ENCODE measurements at places on chromosomes 6 and 20.

DNA sequence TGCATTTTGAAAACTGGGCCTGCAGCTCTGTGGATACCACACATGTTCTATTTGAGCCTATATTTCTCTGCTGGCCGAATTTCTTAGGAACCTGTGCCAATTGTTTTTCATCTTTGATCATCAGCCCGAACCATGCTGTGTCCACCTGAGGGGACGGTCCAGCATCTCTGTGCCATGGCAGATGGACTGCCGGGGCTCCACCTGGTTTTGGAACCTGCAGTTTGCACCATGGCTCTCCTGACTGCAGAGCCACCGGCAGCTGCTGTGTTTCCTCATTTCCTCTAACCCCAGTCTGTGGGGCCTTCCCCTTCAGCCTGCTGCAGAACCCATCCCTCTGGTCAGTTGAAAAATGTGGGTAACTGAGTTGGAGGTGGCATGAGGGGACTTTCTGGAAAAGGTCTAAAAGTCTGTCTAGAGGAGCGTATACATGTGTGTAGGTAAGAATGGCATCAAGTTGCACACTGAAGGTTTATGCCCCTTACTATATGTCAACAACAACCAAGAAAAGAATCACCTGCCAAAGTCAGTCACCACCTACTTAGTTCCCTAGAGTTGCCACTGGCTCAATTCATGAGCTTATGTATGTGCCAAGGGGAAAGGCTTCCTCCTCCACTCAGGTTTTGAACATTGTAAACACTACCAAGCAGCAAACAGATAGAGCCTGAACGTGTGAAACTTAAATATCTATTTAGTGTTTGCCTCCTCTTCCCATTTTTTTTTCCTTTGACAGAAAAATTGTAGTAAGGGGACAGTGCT is 548.2 kb downstream of the PRKN start:
- DNase-seq = no peak

DNA sequence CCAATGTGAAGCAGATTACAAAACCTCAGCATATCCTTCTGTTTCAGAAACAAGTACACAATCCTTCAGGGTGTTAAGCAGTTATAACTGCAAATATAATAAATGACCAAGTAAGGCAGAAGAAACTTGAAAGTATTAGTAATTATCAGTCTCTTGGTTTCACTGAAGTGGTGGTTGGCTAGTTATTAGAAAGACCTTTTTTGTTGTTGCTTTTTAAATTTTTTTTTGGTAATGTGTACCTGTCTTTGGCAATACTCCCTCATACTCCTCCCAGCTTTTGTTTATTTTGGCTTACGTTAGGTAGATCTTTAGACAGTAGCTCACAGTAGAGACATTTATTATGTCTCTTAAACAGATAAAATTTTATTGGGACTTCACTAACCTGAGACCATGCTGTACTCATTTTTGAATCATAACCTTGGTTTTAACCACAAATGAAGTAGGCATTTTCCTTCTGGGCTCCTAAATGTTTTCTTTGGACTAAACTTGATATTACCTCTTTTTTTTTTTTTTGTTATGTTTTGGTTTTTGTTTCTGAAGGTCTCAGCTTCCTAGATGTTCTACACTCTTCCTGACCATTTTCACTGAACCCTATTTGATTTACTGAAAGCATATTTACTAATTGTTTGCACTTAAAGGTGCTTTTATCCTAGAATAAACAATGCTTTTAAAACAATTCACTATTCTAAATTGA is 6.4 kb downstream of the CD2AP start:
- no peak for DNase-seq

DNA sequence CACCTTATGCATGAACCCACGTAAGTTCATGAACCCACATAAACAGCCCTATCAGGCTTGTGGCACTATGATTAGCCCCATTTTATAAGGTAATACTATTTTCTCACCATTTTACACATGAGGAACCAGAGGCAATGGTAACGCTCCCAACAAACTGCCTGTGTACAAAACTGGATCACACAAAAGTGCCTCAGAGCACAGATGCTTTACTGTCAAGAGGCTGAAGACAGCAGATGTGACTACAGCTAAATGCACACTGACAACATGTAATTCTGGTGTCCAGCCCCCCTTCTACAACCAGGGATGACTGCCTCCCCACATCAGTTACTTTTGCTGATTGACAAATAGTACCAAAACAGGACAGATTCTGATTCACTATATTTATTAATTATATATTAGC is 69.6 kb downstream of the GMDS start:
- DNase-seq = no peak

DNA sequence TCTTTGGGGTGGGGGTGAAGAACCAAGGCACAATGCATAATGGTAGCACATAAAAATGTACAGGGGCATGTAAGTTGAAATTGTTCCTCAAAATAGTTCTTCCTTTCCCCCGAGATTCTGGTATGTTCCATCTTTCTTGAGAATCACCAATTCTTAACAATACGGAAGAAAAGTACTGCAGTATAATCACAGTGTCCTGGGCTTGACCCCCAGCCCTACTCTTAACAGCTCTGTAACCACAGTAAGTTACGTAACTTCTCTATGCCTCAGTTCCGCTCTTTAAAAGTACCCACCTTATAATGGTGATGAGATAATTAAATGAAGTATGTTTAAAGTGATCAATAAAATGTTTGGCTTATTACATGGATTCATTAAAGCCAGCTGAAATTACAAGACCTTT is 104.5 kb downstream of the SMLR1 start:
- no peak for DNase-seq

- DNase-seq = peak; percentile 5
Measured at GRCh38 chr6:14664112-14664601, 546.6 kb downstream of the CD83 start.

DNA sequence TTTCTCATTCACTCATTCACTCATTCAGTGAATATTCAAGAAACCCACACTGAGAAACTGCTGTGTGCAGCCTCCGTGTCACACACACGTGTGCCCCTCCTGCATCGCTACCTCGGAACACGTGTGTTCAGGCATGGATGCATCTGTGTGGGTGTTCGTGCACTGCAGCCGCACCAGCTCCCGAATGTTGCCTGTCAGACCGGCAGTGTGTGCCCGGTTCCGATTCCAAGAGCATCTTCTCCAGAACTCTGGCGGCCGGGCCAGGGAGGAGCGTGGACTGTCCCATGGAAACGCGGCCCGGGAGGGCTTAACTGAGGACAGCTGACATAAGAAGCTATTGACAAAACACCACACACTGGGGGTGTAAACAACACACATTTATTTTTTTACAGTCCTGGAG is 216.0 kb downstream of the DLL1 start:
- DNase-seq = no peak

- DNase-seq = no peak
Measured at GRCh38 chr20:43925801-43926200, 11.1 kb downstream of the TOX2 start.

GRCh38 chr20:53032478-53032932 is 60.3 kb downstream of the TSHZ2 start:
- DNase-seq = no peak

- no peak for DNase-seq
Measured at GRCh38 chr6:113980937-113981554, 10.1 kb upstream of the HDAC2 start.

DNA sequence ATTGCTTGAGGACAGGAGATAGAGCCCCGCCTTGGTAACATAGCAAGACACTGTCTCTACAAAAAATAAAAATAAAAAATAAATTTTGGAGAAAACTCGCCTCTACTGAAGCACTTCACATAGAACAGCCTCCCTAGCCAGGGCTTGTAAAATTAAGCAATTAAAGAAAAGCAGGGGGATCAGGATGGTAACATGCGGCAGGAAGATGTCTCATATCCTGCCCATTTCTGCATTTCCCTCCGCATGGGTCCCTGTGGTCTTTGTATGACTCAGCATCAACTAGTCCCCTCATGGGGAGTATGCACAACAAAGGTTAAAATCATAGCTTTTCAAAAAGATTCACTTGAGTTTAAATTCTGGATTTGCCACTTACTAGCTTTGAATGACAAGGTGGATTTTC is 379.0 kb downstream of the EPHA7 start:
- no peak for DNase-seq

DNA sequence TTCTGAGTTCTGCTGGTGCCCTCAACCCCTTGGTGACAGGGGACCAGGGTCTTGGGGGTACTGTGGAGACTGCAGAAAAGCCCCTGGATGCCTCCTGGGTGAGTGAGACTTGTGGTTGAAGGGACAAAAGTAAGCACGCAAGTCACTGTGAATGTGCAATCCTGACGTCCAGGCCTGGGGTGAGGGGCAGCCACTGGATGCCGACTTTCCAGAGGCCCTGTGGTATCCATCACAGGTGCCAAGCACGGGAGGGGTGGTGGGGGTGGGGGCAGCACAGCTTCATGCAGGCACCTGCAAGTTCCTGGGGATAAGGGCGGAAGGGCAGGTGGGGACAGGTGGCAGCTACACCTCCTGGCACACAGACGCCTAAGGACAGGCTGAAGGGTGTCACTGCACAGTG is 20.1 kb upstream of the UBE2V1 start:
- no peak for DNase-seq

- DNase-seq = no peak
Measured at GRCh38 chr6:148509800-148510581, 167.4 kb downstream of the SASH1 start.

- DNase-seq = no peak
Measured at GRCh38 chr6:106538145-106538544, 91.2 kb downstream of the RTN4IP1 start.

All from T follicular helper cell (primary cell).